Hematopoietic multipotent progenitor cell treated with erythropoietin and hydrocortisone succinate and interleukin-3 and kit ligand, for 17 days (in vitro differentiated cells): ENCODE measurements at places on chromosomes 12 and 14.

- no peak for DNase-seq
Observed at GRCh38 chr12:8644345-8645248, 18.0 kb downstream of the MFAP5 start.

DNA sequence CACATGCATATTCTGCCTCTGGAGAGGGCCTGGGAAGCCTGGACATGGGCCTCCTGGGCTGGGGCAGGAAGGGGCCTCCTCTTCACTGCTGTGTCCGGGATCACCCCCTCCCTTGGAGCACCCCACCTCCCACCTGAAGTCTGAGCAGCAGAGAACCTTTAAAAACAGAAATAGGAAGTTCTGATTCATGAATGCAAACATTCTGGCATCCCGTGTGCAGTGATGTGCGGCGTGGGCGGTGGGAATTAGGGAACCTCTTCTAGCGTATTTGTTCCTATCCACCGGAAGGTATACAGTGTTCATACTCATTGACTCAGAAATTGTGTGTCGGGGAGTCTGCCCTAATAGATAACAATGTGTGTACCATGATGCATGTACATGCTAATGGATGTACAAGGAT, 46.2 kb downstream of the C14orf132 start:
- no peak for DNase-seq

- DNase-seq = no peak
Observed at GRCh38 chr12:93851257-93851671, 174.1 kb downstream of the CRADD start.

DNA sequence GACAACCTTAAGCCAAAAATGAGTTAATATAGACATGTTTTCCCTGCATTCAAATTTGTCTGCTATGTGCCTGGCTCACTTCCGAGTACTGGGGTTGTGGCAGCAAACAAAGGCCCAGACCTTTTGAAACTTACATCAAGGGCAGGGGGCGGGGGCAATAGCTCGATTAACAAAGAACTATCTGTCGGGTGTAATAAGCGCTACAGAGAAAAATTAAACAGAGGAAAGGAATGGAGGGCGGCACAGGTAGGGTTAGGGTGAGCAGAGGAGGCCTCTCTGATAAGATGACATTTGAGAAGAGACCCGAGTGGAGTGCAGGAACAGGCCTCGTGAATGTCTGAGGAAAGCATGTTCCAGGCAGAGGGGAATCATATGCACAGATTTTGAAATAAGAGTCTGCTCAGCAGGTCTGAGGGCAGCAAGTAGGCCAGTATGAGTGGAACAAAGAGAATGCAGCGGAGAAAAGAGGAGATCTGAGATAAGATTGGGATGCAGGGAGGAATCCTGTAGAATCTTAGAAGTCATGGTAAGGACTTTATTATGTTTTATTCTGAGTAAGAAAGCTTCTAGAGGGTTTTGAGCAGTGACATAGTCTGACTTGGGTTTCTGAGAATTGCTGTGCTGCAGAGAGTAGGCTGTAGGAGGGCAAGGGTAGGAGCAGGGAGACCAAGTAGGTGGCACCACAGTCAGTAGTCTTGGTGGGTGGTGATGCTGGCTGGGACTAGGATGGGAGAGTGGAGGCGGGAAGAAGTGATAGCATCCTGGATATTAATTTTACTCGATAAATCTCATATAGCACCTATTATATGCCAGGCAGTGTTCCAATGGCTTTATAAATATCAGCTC, 52.6 kb downstream of the BICDL1 start:
- DNase-seq = no peak

DNA sequence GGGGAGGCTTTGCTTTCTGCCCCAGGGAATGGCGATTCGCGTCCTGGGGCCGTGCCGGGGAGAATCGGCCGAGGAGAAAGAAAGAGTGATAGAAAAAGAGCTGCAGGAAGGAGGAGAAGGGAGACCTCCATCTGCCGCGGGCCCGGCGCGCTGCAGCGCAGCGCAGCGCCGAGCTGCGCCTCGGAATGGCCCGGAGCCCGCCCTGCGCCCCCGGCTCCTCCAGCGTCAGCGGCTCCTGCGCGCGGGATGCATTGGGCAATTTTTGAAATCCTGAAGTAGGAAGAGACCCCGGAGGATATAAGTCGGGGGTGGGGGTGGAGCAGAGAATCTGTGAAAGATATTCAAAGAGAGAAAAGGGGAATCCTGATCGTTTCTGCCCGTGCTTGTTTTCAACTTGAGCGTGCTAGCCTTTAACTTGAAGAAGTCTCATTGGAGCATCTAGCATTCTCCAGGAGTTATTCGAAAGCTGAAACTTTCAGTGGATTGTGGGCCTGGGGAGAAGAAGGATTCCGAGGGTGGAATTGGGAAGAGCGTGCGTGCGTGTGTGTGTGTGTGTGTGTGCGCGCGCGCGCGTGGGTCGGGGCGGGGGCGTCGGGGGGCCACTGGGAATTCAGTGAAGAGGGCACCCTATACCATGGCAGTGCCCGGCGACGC, 441 bp downstream of the PDE3A start:
- no peak for DNase-seq

GRCh38 chr14:54864526-54864925, 38.1 kb downstream of the GCH1 start:
- DNase-seq = no peak

- DNase-seq = no peak
Observed at GRCh38 chr12:110853836-110854235, 7.0 kb downstream of the CCDC63 start.

GRCh38 chr12:98503342-98503591, 12.1 kb upstream of the TMPO start:
- peak; percentile 94 for DNase-seq

GRCh38 chr12:45329238-45329637, 113.3 kb downstream of the ANO6 start:
- no peak for DNase-seq

- no peak for DNase-seq
Observed at GRCh38 chr12:5138256-5138655, 94.6 kb downstream of the KCNA5 start.

GRCh38 chr12:56252649-56253048, 5.5 kb downstream of the ANKRD52 start:
- no peak for DNase-seq

- DNase-seq = no peak
Observed at GRCh38 chr12:118073768-118074167, 12.8 kb upstream of the WSB2 start.

DNA sequence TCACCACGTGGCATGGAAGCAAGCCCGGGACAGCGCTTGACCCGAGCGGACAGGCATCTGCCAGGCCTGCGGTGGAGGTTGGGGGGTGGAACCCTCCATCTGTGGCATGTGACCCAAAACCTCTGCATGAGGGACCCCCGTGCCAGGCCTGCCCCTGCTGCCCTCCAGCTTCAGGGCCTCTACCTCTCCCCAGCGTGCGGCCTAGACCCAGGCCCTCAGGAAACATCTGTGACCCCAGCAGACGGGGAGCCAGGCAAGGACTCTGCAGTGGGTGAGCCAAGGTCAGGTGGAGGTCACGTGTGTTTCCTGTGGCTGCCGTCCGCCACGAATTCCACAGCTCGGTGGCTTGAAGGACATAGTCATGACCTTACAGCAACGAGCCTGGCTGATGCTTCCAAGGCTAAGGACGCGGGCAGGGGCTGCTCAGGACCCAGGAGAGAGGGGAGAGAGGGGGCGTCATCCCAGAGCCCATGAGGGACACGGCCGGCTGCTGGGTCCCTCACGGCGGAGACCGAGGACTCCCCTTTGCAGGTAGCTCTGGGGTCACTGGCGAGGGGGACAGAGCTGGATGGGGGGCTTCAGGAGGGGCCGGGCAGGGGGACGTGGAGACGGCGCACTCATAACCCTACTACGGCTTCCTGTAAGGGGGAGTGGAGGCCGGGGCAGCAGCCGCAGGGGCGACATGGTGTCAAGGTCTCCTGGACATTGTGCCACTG, 91.5 kb downstream of the GALNT9 start:
- no peak for DNase-seq

DNA sequence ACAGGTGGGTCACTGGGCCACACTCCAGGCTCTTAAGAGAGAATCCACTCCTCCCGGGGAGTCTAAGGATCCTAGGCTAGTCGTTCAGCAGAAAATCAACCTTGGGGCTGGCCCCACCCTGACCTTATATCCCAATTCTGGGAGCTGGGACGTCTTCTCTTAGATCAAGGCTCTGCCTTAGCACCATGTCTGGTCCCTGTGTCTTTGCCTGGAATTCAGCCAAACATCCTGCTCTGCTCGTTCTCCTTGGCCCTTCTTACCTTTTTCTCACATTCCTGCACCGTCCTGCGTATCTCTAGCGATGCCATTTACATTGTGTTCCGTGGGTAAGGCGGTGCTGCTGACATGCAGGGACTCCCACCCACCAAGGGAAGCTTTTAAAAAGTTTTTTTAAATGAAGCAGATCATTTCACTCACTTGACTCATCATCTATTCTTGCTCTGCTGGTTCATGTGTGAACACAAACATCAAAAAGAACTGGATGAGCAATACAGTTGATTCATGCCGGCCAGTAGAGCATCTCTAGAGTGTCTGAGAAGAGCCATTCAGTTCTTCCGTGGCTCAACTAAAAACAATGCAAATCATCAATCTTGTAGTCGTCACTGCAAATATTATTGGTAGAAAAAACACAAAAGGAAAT, 50.2 kb downstream of the KCNK13 start:
- no peak for DNase-seq

DNA sequence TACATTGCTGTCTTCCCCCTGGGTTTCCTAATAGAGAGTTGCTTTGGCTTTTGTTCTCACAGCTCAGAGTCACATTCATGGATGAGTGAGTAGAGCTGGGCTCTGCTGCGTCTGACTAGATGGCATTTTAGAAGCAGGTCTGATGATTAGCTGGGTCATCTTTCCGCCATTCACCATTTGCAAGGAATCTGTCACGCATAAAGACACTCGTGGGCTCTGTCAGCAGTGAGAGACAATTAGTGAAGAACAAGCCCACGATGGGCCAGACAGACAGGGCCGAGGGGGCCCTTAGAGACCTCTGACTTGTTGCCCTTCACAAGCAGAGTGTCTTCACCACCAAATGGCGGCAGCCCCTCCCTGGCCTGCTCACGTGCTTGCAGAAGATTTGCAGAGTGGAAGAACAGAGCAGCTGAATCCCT, 175.0 kb downstream of the CRADD start:
- no peak for DNase-seq

GRCh38 chr14:70333728-70334127, 25.8 kb downstream of the COX16 start:
- DNase-seq = no peak

- no peak for DNase-seq
Observed at GRCh38 chr12:54363618-54364017, 668 bp downstream of the GPR84 start.

DNA sequence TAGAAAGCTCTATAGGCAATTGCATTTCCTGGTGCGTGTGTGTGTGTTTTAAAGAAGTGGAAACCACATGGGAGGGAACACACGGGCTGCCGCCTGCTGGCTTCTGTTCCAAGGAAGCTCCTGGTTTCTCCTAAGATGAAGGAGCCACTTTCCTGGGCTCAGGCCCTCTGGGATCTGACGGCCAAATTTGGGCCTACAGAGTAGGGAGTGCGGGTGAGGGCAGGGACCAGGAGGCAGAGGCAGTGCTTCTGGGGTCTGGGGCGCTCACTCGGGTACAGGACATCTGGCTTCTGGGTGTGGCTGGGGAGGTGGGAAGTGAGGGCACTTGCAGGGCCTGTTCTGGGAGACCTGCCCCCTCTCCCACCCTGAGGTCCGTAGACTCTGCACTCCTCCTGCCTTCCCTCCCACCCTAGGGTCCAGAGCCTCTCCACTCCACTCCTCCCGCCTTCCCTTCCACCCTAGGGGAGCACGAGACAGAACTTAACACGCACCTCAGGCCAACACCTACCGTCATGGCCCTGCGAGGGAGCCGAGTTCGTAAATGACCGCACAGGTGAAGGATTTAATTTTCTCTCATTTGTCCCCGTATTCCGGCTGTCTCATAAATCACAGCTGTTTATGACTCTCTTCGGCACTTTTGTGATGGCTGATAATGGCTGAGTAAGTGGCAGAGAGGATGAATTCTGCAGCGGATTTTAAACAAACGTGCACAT, 127.7 kb downstream of the KIF26A start:
- DNase-seq = no peak

DNA sequence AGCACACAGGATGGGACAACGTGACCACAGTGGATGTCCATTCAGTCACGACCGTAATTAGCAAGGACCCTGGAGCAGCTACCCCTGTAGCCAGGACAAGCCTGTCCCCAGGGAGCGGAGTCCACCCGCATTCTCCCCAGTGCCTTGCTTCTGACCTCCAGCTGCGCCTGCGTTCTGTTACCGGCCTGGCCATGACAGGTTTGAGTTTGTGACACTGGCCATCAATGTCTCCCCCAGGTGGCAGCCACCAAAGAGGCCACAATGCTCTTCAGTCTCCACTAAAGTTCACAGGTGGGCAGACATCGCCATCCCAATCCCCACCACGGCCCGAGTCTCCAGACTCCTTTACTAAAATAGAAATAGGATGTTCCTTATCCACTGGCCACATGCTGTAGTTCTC, 96.7 kb downstream of the TMEM132D start:
- DNase-seq = no peak

DNA sequence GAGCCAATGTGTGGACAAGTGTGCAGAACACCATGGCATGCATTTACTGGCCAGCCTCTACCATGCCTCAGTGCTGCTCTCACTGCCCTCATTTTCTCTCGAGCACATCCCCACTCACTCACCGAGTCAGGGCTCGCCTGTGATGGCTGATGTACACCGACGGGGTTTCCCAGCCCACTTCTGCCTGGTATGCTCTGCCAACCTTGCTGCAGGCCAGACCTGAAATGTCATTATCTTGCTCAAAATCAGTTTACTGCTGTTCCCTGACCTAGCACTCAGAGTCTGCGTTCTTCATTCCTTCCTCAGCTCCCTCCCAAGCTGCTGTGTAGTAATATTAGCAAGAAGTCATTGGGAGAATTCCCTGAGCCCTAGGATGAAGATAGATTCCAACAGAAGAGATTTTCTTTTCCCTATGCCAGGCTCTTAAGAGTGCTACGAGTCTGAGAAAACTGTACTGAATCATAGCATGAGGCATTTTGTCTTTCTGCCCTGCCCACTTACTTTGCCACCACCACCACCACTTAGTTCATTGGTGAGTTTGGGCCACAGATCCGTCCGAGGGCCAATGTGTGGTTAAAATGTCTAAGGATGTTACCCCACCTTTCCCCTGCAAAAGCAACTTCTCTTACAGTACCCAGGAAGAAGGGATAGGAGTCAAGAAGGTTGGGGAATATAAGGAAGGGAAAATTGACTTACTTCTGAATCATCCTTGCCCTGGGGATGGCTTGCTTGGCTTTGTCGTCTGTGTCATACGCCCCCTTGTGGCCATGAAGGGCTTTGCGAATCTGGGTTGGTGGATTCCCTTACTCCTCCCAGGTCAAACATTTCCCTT, 51.0 kb downstream of the BMAL2 start:
- DNase-seq = peak; percentile 70

GRCh38 chr14:49986343-49987014, 93.6 kb downstream of the ARF6 start:
- DNase-seq = no peak

GRCh38 chr14:103562429-103563225, at the start of the genes BAG5 and COA8:
Gene BAG5, minus strand, starts transcription at chr14:103562657. Its CDS starts 1,493 bp downstream, at chr14:103561164.
Gene COA8, plus strand, starts transcription at chr14:103562960. Its CDS starts 42 bp downstream, at chr14:103563002.
- peak; percentile 81 for DNase-seq

- no peak for DNase-seq
Observed at GRCh38 chr12:65720136-65721130, 103.8 kb upstream of the HMGA2 start.
